Activated CD4-positive, alpha-beta T cell treated with anti-CD3 and anti-CD28 coated beads, Interleukin-2, amount 50 U/mL, for 16 hours (primary cell): ENCODE measurements at places on chromosomes 7 and 10.

- DNase-seq: no peak
Observed at GRCh38 chr7:64300641-64301405, 12.9 kb upstream of the ZNF736 start.

DNA sequence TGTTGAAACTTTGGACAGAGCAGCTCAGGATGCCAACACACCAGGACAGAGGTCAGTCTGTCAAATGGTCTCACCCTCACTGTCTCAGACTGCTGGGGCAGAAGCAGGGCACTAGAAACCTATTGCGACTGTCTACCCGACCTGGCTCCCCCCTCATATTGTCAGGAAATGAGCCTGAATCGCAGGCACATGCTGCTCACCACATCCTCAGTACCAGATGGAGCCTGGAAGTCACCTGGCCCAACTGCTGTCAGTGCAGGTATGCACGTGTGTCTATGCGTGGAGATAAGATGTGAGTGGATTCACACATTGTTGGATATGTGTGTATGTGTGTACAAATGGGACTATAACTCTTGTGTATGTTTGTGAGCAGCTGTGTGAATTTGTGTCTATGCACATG is 3.2 kb upstream of the CDHR1 start:
- no peak for DNase-seq

DNA sequence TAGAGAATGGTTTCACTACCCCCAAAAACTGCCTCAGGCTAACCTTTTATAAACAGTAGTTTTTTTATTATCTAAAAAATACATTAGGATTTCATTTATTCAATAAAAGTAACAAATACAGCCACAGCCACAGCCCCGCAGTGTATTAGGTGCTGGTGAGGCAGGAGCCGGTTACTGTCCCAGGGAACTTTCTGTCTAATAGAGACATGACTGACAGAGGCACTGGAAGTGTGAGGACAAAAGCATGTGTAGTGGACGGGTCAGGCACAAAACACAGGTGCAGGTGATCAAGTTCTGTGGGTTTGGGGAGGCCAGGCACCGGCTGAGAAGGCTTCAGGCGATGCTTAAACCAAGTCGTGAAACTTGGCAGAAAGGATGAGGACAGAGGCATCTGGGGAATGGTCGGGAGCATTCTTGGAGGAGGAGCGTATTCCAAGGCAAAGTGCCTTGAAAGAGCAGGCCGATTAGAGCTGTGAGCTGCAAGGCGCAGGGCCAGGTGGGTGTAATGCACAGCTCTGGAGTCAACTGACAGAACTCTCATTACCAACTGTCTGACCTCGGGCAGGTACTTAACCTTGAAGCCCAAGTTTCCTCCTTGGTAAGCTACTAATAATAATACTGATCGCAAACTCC is 138.2 kb downstream of the USP6NL start:
- DNase-seq: no peak

GRCh38 chr10:103652599-103653281 is 159.2 kb downstream of the NEURL1 start:
- no peak for DNase-seq

DNA sequence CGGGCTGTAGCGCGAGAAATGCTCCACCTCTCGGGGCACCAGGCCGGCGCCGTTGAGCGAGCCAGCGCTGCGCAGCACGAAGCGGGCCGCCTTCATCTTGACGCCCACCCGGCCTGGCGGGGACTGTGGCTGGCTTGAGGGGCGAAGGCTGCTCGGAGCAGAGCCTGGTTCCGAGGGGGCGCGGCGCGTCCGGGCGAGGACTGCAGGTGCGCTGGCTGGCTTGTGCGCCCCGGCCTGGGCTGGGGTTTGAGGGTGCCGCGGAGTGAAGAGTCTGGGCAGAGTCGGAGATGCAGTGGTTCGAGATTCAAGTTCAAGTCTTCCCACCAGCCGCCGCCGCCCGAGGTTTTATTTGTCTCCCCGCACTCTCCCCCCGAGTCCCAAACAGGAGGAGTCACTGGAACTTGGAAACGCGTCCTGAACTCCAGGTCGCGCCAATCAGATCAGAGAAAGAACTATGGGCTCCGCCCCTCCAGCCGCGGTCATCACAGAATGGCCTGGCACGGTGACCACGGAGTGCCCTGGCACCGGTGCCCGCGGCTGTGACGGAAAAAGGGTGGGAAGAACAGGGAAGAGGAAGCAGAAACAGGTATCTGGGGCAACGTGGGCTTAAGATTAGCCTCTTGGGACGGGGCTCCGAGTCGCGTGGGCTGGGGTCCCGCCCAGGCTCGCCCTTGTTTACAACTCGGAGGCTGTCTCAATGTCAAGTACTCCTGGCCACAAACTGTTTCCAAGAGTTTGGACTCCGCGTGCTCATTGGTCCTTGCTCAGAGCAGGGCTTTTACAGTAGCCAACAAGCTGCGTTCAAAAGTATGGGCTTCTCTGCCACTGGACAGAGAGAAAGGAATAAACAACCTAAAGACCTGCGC is at the start of gene PDK4:
Gene PDK4, minus strand, starts transcription at position 319 of the 866 bp plus-strand sequence. Its CDS starts 223 bp downstream, at position 96.
- DNase-seq: no peak

DNA sequence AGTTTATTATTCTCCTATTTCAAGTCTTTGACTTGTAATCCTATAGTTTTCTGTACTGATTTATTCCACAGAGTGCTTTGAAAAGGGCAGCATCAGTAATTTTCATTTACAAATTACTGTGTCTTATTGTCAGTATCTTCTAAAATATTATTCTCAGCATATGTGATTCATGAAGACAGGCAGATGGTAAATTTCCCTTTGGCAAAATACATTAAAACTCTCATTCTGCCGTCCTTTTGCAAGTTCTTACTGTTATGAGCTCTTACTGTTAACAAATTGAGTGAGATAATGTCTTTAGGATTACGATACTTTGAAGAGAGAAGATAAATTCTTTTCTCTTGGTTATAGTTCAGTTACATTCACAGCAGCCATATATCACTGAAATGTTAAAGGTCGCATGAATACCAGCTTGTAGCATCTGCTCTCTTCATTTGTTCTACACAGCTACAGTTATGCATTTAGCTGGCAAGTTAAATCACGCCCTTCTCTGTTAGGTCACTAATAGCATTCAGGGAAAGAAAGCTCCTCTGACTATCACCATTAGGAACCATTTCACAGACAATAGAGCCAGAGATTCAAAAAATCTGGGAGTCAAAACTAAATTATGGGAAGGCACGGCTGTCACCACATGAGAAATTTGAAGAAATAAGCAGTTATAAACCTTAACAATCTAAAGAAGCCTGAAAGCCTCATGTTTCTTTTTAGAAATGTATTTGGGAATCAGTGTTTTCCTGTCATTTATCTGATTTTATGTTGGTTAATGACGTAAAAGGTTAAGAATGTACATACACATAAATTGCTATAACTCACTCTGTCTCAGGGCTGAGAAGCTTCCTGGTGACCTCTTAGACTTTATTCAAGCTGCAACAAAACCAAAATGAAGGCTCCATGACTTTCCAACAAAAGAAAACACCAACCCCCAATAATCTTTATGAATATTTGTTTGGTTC is 109.6 kb upstream of the SP4 start:
- DNase-seq: no peak

DNA sequence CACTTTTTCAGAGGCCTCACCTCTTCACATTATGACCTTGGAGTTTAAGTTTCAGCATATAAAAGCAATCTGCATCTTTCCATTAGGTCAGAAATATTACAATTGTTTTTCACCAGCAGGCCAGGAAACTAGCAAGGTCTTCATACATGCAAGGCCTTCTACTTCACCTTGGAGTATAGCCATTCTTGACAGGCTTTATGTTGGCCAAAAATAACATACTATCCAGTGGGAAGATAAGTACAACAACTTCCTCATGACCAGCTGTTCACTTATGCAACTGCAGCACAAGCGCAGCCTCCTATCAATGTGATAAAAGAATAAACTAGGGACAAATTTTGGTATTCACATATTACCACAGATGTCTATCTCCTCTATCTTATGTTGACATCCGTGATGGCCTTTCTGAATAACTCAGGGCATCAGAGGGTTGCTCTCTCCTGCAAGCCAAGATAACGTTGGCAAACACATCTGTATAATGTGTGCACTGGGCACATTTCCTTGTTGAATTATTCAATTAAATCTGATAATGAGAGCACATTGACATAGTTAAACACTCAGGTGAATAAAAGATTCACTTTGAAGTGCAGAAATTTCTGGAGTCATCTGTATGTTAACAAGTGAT is 239.8 kb downstream of the FZD1 start:
- no peak for DNase-seq

- DNase-seq: no peak
Observed at GRCh38 chr10:97752956-97753355, 16.0 kb downstream of the ZFYVE27 start.

GRCh38 chr10:3391657-3392056 is 219.1 kb upstream of the PITRM1 start:
- DNase-seq: no peak

- no peak for DNase-seq
Observed at GRCh38 chr10:88794731-88795130, 7.8 kb upstream of the LIPM start.

GRCh38 chr10:102394801-102395399 is 605 bp upstream of the NFKB2 start:
- peak; percentile 58 for DNase-seq

- no peak for DNase-seq
Observed at GRCh38 chr10:28503114-28503513, 29.8 kb upstream of the WAC start.

GRCh38 chr7:28850699-28851098 is 107.4 kb downstream of the TRIL start:
- DNase-seq: no peak

- no peak for DNase-seq
Observed at GRCh38 chr7:30365621-30366020, 81.2 kb downstream of the ZNRF2 start.

DNA sequence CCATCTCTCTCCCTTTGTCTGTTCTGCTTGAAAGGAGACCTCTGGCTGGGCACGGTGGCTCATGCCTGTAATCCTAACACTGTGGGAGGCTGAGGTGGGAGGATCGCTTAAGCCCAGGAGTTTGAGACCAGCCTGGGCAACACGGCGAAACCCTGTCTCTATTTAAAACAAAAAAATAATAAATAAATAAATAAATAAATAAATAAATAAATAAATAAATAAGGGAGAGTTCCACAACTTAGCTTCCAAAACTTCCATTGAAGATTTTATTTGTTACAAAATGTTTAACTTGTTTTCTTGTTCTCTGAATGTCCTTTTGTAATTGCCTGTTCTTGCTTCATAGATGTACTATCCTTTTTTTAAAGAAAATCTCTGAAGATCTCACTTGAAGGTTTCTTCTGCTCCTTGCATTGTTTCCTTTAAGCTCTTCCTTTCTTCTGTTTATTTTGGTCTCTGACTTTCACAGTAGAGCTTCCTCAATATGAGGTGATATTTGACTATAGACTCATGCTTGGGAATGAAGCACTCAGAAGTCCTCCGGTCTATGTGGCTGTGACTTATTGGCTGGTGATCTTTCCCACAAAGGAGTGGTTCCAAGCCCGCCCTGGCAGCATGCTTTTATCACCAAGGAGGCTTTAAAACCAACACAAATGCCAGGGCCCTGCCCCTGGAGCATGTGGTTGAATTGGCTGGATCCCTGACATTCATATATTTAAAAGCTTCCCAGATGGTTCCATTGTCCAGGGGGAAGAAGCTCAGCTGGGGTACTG is 18.1 kb upstream of the NPTX2 start:
- no peak for DNase-seq

DNA sequence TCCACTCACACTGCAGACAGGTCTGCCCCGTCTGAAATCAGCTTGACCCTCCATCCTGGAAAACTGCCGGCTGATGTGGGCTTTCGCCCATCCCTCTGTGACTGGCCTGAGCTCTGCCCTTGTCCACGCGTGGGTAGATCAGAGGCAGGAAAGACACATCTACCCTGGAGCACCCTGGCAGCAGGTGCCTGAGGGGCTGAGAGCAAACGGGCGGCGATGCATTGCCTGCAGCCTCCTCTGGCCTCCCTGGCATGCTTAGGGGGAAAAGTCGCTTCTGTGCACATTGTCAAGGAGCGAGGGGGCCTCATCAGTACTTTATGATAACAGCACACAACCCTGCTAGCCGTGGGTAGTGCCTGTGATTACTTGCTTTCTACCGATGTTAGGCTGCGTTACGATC is 109.4 kb downstream of the ADARB2 start:
- DNase-seq: no peak

GRCh38 chr7:47231032-47231431 is 350.9 kb downstream of the TNS3 start:
- DNase-seq: no peak

- DNase-seq: no peak
Observed at GRCh38 chr7:372932-373791, 83.2 kb downstream of the FOXL3 start.

DNA sequence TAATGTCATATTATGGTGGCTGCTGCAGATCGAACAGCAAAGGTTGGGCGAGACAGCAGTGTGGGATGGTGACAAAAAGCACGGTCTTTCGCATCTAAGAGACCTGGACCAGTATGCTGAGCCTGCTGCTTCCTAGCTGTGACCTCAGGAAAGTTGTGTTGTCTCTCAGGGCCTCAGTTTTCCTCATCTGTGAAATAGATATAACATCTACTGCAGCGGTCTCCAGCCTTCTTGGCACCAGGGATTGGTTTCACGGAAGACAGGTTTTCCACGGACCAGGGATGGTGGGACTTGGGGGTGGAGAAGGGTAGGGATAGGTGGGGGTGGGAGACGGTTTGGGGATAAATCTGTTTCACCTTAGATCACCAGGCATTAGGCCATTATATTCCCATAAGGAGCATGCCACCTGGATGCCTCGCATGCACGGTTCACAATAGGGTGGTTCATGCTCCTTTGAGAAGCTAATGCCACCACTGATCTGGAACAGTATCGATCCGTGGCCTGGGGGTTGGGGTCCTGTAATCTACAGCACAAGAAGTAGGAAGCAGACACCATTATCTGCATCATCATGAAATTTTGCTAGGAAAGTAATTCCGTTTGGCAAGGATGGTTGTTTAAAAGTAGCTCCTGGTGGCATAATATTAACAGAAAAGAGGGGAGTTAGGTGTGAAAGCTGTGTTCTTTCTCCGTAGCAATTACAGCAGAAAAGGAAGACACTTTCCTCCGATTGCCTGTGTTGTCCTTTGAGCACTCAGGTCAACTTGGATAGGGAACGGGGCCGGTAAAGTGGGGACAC is 10.8 kb downstream of the KLF6 start:
- DNase-seq: no peak

- no peak for DNase-seq
Observed at GRCh38 chr10:49282306-49282705, 16.7 kb upstream of the C10orf71 start.
